Epithelial cell of proximal tubule (primary cell): ENCODE measurements at places on chromosomes 5 and 9. TPM values are rescaled to one million over a fixed set of nuclear protein-coding genes. Genes with fewer than 3 reads are reported as not detected.

The NADK2 gene
- 16.6 and 27.1 TPM in 2 replicates for total RNA-seq

The BSPRY gene
- 8.8 and 15.2 TPM in 2 replicates for total RNA-seq

The PCDHB2 gene
- total RNA-seq: under 0.01 and 0.17 TPM in 2 replicates

The ATOX1 gene
- total RNA-seq: 146 and 222 TPM in 2 replicates

The PCDHB9 gene
- not detected in 2 replicates for total RNA-seq

The ABCA1 gene
- total RNA-seq: 8.9 and 13.7 TPM in 2 replicates

The DNAJC18 gene
- 4.5 and 5.9 TPM in 2 replicates for total RNA-seq

The WNK2 gene
- 0.29 and 1.0 TPM in 2 replicates for total RNA-seq

The IL13 gene
- total RNA-seq: not detected in 2 replicates

The SLC34A1 gene
- not detected in 2 replicates for total RNA-seq

The DMRTA1 gene
- total RNA-seq: 0.14 and 0.52 TPM in 2 replicates

The ALDH1B1 gene
- total RNA-seq: 47.5 and 79.3 TPM in 2 replicates

The CCL28 gene
- 2.1 and 6.2 TPM in 2 replicates for total RNA-seq

The EMB gene
- total RNA-seq: 4.3 and 4.9 TPM in 2 replicates

The ANKDD1B gene
- total RNA-seq: 0.07 and 1.3 TPM in 2 replicates

The DNAH5 gene
- total RNA-seq: 1.2 and 1.7 TPM in 2 replicates

The IL12B gene
- not detected in 2 replicates for total RNA-seq

The GMCL2 gene
- total RNA-seq: not detected in 2 replicates
